ENCODE measurements at places on chromosomes 6 and 20. TPM values are rescaled to one million over a fixed set of nuclear protein-coding genes. Genes with fewer than 3 reads are reported as not detected.

DNA sequence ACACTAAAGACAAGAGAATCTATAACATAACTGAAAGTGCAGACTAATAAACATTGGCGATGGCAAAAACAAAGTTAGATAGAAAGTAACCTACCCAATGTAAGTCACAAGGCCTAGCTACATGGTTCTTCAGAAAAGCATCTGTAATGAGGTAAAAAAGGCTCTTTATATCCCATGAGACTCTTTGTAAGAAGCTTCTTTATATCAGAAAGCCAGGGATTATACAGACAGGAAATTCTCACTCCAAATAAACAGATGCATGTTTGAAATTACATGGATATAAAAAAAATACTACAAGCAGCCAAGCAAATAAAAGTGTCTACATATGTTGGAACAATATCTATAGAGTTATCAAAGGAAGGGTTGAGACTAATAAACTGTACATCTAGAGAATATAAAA, 284.9 kb upstream of the NRSN1 start:
- DNase-seq: no peak

GRCh38 chr6:47804821-47805220, 23.0 kb downstream of the OPN5 start:
- DNase-seq: no peak

DNA sequence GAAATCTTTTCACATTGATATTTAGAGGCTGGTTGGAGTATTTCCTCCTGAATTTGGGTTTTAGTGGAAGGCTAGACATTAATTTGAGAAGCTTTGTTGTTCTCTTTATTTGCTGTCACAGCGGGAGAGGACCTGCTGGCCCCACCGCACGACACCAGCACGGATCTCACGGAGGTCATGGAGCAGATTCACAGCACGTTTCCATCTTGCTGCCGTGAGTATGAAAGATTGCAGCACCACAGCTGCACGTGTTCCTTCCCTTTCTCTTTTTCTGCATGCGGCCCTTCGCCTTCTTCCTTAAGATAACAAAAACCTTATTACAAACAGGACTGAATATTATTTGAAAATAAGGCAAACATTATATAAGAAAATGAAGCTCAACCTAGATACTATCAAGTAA, 555.5 kb downstream of the UTRN start:
- no peak for DNase-seq

- DNase-seq: no peak
Observed at GRCh38 chr6:133594652-133595110, 294.2 kb upstream of the TCF21 start.

Gene SMIM26
- 84.4 TPM for total RNA-seq

Gene DEF6
- 1.7 TPM for total RNA-seq

Data from cardiac septum (tissue), 1 donor.